ENCODE measurements at places on chromosomes 11 and 22. TPM values are rescaled to one million over a fixed set of nuclear protein-coding genes. Genes with fewer than 3 reads are reported as not detected.

CSTPP1 gene
- 24.2 TPM for total RNA-seq

DNA sequence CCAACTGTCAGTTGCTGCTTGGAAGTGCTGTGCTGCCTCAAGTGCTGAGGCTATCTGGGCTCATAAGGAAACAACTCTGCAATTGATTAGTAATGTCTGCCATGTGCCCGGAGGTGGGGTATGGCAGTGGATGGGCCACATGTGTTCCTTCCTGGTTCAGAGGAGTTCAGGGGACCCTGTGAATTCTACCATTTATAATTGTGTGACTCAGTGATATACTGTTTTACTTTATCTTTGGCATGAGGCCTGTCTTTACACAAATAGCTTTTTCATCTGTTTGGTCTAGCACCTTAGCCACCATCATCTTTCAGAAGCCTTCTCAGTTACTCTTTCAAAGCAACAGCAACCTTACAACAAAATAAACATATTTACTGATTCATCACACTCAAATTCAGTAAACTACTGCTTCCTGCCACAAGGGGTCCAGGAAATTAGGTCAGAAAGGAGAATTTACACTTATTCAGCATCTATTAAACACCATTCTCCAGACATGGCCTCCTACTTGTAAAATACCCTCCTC lies 20.9 kb downstream of the DKK3 start:
- no peaks in the 10 kb centered on the region for H3K27me3 ChIP-seq
- no peaks in the 10 kb centered on the region for H3K36me3 ChIP-seq
- H3K27ac ChIP-seq: no peak overlapping the region
- H3K4me1 ChIP-seq: peaks cover 2% of the 10 kb centered on the region
- no peak overlapping the region for H3K4me3 ChIP-seq

MPEG1 gene
- total RNA-seq: not detected

DTX4 gene
- 20.0 TPM for total RNA-seq

- DNase-seq: no peak
- no peaks in the 10 kb centered on the region for H3K4me1 ChIP-seq
- no peak overlapping the region for H3K4me3 ChIP-seq
These were observed 10.3 kb upstream of the POLD3 start for GRCh38 chr11:74581954-74582547.

LRFN4 gene
- 64.3 TPM for total RNA-seq

All from H1 (cell line).